Tongue (tissue), 3 donors: ENCODE measurements at places on chromosomes 2 and 18. TPM values are rescaled to one million over a fixed set of nuclear protein-coding genes. Genes with fewer than 3 reads are reported as not detected.

DNA sequence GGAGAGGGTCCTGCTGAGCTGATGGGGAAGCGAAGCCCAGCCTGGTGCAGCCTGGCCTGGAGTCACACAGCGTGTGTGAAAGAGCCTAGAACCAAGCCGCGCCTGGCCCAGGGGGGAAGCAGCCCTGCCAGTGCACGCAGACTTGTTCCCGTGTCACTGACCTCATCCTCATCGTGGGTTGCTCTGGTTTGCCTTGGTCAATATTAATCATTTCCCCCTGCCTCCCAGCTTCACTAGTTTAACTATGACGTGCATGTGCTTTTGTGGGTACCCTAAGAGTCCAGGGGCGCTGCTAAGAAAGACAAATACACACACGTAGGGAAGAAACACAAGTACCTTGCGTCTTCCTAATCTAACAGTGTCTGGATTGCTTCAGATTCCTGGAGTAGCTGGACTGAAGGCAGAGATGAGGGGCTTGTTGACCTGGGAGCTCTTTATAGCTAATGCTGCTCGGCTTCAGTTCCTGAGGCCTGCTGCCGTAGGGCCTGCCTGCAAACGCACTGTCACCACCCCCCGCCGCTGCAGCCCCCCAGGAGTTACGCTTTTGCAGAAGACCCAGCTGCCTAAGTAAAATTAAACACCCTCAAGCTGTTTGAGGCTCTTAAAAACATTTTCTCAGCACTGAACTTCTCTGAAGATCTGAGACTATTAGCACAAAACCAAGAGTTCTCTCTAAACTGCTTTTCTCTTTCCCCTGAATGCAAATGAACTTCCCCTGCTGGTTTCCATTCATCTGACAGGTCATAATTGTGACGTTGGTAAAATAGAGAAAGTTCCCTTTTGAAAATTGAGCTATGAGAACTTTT, 159.2 kb downstream of the FAM210A start:
- peak; percentile 35 for DNase-seq

GRCh38 chr2:238502956-238503791, 76.4 kb downstream of the ASB1 start:
- DNase-seq: no peak

- DNase-seq: no peak
Measured at GRCh38 chr2:11896386-11896785, 150.0 kb downstream of the LPIN1 start.

- DNase-seq: no peak
Measured at GRCh38 chr2:175156534-175156933, 11.5 kb downstream of the ATF2 start.

DNA sequence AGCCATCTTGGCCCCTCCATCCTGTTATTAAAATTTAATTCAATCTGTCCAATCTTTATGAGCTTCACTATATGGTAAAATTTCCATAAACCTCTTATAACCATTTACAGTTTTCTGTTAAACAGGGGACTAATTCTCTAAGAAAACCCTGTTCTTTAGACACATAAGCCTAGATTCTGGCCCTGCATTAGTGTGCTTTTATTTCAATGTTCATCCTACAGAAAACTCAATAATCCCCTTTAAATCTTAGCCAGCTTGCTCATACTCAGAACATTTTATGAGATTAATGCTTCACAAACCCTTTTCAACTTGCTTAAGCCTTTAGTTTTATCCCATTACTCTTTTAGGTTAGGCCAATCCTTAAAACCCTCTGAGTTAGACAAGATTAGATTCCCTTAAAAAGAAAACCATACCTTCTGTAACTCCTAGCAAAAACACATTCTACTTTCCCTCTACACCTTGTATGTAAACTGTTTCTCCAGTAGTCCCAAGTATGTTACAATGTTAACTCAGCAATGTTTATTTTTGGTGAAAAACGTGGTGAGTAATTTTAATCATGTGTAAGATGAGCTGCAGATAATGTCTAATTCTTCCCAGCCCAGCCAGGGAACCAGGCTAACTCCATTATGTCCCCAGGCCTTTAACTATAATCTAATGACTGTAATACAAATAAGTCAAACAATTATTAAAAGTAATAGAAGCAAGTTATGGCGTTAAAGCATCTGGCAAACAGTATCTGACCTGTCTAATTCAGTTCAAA, 1953.4 kb upstream of the LRRTM1 start:
- peak; percentile 13 for DNase-seq

GRCh38 chr2:137670111-137670510, 294.2 kb upstream of the HNMT start:
- DNase-seq: peak; percentile 18

The TNS1 gene
- total RNA-seq: 196 TPM

GRCh38 chr18:50686409-50686808, 126.5 kb downstream of the MAPK4 start:
- no peak for DNase-seq

DNA sequence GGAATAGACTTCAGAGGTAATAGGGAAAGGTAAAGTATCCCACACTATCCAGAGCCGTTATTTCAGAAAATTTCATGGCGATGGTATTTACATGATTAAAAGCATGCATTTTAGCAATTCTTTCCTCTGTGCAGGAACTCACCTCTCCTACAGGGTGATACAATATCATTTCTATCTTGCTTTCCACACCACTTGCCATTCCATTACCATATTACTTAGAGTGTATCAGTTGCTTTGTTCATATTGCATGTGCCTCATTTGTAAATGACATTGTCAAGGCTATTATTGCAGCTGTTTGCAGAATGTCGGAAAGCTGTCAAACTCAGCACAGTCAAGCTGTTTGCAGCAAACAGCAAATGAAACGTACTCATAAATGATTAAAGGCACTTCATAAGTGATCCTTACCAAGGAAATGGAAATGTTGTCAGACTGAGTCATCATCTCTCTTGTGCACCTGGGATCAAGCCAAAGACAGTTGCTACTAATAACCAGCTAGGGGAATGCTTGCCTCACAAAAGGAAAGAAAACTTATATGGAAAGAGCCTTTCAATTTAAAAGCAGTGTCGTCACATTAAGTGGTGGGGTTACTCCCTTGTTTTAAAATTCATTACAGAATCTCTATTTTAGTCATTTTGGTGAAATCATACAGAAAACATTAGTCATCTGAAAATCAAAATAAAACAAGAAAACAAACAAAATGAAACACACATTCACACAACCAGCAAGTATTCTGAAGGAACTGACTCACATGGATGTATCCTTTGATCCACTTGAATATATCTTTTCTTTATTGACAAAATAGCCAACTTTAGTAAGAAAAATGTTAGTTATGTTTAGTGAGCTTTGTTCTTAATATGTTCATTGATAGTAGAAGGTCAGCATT, 1064.1 kb upstream of the CNTNAP5 start:
- DNase-seq: peak; percentile 85

DNA sequence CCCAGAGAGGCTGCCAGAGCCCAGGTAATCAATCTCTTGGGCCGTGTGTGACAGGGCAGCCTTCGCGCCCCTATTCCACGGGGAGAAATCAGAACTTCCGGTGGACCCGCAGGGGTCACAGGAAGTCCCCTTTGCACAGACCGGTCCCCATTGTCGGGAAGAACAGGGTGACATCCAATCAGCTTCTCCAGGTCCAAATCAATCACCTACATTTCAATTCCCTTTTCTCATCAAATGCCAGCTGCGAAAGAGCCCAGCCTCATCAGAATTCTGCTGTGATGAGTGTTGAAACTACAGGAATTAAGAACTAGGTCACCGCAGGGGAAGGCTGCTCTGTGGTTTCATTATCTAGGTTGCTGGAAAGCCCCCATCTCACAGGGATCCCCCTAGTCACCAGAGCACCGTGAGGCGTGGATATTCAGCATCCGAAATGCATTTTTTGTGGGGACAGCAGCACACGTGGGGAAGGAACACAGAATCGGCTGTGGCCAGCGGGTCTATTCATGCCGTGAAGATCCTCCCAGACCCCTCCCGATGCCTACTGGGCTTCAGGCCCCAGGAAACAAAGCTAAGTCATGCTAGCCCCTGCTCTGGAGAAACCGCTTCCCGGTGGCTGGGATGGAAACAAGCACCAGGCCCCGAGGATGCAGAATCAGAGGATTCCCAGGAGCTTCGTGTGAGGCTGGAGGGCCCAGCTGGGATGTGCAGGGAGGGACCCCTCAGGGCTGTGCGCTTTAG, 193.7 kb upstream of the ID2 start:
- no peak for DNase-seq

The RGPD4 gene
- not detected for total RNA-seq

GRCh38 chr2:88933980-88934379, 242.5 kb downstream of the RPIA start:
- peak; percentile 77 for DNase-seq

The RABL2A gene
- total RNA-seq: 11.2 TPM
